ENCODE measurements at places on chromosomes 6 and 20.

DNA sequence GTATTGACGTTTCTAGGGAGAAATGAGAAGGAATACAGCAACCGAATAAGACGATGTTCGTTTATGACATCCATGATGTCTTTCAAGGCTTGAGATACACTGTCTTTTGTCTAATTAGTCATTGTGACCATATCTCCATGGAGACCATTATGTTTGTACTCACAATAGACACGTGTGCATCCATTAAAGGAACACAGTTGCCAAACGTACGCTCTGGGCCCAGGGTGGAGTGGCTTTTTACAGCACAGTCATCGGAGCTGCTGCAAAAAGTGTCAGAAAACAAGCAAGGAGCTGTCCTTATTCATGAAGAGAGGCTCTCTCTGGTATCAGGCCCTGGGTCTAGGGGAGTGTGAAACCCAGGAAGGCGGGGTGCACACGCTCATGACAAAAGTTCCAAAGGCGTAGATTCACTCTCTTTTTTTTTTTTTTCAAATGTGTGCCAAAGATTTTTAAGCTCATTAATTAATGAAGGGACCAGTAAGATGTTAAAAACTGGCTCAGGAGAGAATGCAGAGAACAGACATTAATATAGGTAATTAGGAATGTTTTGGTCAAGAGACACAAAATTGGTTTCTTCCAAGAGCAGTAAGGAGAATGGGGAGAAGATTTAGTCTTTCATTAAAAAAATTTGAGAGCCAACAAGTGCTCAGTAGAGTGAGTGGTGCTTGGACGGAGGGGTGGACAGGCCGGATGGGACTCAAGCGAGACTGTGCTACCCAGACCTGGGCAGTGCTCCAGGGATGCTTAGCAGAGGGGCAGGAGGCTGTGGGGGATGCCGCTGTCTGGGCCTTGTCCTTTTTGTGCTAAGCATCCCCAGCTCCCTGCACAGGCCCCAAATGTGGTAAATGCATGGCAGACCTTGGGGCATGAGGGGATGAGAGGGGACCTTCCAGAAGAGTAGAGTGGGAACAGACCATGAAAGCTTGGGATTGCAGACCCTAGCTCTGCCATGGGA lies 34.9 kb upstream of the GTSF1L start:
- DNase-seq: no peak

GRCh38 chr20:60057866-60058807 lies 99.9 kb downstream of the CDH26 start:
- DNase-seq: no peak

DNA sequence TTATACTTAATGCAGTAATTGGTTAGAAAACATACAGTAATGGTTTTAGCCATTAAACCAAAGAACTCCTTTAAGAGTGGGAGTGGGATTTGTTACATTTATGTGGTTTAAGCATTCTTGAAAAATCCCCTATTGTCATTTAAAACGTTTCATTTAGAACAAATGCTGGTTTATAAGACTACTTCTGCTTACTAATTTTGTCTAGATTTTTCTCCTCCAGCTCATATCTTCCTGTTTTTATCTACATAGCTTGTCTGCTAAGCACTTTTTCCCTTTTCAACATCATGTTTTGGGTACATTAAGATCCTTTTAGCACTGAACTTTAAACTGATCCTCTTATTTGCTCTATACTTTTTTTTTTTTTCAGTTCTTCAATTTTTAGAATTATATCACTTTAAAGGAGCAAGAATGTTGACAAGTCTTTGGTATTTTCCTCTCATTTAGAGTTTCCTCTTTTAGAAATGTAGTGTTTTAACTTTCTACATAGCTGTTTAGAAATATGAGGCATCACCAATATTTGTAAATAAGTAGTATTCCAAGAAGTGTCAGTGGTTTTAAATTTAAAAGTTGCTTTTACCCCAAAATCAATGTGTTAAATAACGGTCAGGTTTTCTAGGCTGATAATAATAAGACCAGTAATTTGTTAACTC lies 80.9 kb downstream of the SESN1 start:
- no peak for DNase-seq

GRCh38 chr6:133165235-133165634 lies 75.9 kb upstream of the EYA4 start:
- no peak for DNase-seq

GRCh38 chr6:56366141-56366852 lies 118.9 kb upstream of the COL21A1 start:
- DNase-seq: no peak

DNA sequence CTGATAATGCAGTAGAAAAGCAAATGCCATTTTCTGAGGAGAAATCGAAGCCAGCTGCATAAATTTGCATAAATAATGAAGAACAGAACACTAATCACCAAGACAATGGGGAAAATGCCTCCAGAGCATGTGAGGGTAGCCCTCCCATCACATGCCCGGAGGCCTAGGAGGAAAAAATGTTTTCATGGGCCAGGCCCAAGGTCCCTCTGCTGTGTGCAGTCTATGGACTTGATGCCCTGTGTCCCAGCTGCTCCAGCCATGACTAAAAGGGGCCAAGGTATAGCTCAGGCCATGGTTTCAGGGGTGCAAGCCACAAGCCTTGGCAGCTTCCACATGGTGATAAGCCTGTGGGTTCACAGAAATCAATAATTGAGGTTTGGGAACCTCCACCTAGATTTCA lies 164.1 kb downstream of the HAO1 start:
- DNase-seq: no peak

DNA sequence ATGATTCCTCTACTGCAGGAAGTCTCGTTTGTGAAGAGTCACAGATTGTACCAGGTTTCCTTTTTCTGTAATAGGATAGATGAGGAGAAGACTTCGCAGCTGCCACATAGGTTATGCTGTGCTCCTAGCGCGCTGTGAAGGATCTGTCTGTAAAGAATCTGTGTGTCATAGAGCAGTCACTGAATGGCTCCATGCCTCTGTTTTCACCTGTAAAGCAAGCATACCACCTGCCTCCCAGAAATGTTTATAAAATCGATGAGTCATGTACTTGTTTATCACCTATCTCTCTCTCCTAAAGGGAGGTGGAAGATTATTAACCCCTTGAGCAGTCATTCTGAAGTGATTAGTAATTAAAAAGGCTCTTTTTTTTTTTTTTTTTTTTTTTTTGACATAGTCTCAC lies 86.6 kb downstream of the TFAP2B start:
- DNase-seq: no peak

Data from cerebellar nuclear complex (tissue), 1 donor.